ENCODE measurements at places on chromosomes 4 and X. TPM values are rescaled to one million over a fixed set of nuclear protein-coding genes. Genes with fewer than 3 reads are reported as not detected.

Gene SPANXN4
- total RNA-seq: not detected

Gene ZMAT1
- 1.4 TPM for total RNA-seq

Gene FDCSP
- total RNA-seq: not detected

Gene MAGEA4
- total RNA-seq: not detected

Gene CSAG2
- not detected for total RNA-seq
